Stomach (tissue), 19 donors: ENCODE measurements at places on chromosomes 4 and X. TPM values are rescaled to one million over a fixed set of nuclear protein-coding genes. Genes with fewer than 3 reads are reported as not detected.

DNA sequence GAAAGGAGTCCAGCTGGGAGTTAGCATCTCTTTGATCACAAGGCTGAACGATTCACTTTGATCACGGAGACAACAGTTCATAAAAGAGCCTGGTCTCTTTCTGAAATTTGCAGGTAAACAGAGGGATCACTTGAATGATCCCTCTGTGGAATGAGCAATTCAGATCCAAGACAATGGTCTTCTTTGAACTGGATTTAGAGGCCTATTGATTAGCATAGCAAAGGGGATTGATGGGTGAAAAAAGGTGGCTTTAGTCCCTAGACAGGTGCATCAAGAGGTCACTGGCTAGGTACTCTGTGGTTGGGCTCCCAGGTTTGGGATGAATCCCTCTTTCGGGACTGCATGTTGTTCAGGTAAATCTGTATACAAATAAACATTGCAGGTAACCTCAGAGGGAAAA lies 223.8 kb upstream of the TAPT1 start:
- H3K4me3 ChIP-seq = no peak overlapping the region
- no peak for DNase-seq
- H3K4me1 ChIP-seq = no peaks in the 10 kb centered on the region
- H3K27ac ChIP-seq = no peak overlapping the region

P2RY10 gene
- total RNA-seq = not detected

DNA sequence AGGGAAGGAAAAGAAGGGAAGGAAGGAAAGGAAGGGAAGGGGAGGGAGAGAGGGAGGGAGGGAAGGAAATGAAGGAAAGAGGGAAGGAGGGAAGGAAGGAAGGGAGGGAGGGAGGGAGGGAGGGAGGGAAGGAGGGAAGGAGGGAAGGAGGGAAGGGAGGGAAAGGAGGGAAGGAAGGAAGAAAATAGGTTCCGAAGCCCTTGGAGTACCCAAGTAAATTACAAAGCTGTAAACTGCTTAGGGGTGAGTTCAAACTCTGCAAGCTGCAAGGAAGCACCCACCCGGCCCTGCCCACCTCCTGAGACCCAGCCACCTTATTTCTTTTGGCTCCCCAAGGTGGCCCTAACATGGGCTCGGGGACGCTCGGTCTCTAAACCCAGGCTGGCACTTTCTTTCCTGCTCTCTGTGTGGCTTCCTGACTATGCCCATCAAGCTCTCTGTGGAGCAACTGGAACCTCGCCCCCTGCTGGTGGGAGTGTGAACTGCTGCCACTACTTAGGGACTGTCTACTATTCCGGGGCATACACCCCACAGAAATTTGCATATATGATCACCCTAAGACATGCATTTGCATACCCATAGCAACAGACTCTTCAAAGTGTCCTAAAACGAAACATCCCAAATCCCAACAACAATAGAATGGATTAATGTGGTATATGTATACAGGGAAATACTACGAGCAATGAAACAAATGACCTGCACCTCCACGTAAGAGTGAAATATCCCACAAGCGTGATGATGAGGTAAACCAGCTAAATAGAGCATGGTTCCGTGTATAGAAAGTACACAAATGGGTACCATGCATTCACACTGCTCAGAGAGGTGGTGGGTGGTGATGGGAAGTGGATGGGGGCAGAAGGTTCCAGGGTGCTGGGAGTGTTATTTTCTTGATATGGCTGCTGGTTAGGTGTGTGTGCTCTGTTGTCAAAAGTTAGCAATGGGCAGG lies 151.7 kb upstream of the TBL1X start:
- H3K27ac ChIP-seq = no peak overlapping the region
- peak; percentile 32 for DNase-seq
- H3K4me3 ChIP-seq = no peak overlapping the region
- no peaks in the 10 kb centered on the region for H3K4me1 ChIP-seq
- no peaks in the 10 kb centered on the region for H3K36me3 ChIP-seq

FMR1NB gene
- not detected for total RNA-seq

DNA sequence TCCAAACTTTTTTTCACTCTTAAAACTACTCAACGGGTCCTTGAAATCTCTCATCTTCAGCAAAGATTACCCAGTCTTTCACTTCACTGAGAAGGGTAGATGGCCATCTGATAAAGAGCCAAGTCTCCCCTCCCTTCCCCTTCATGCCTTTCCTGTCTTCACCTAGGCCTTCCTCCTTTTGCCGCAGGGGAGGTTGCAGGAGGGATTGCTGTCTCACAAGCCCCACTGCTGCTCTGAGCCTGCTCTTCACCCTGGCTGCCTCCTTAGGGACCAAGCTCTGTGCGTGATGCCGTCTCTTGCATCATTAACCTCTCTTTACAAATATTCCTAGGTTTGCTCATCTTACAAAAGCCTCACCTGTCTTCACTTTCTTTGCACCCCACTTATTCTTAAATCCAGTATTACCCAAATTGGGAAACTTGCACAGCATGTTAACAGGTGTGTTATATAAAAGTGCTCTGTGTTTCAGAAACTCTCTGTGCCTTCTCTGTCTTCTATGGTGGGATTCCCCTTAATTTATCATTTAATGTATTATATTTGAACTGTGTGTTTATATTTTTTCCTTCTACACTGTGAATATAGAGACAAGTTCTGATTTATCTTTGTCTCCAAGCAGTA lies 3.8 kb downstream of the ZFX start:
- peak overlapping the region; percentile 6 for H3K4me3 ChIP-seq
- no peak for DNase-seq
- H3K36me3 ChIP-seq = peaks cover 3% of the 10 kb centered on the region
- peak overlapping the region; percentile 12 for H3K27ac ChIP-seq
- H3K27me3 ChIP-seq = no peaks in the 10 kb centered on the region

DNA sequence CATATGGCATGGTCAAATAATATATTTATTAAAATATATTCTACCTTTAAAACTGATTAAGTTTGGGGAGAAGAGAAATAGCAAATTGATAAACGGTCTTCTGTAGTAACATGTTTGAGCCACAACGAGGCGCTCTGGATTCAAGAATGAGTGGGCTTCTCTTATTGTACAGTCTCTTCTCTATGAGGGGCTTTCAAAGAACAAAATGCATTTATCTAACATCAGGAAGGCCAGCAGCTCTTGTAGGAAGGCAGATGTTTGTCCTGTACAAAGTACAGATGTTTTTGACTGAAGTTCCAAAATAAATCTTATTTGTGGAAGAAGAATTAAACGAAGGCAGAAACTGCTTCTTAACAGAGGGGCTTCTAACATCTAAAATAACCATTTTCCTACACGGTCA lies 153.6 kb downstream of the RASL11B start:
- no peaks in the 10 kb centered on the region for H3K27me3 ChIP-seq
- no peak for DNase-seq
- H3K4me1 ChIP-seq = peaks cover 12% of the 10 kb centered on the region
- H3K4me3 ChIP-seq = no peak overlapping the region
- H3K36me3 ChIP-seq = no peaks in the 10 kb centered on the region

UGT2A1 gene
- not detected for total RNA-seq

MGAT4D gene
- total RNA-seq = not detected

- H3K4me3 ChIP-seq = no peak overlapping the region
- H3K4me1 ChIP-seq = no peaks in the 10 kb centered on the region
- no peak overlapping the region for H3K27ac ChIP-seq
- no peaks in the 10 kb centered on the region for H3K36me3 ChIP-seq
- no peaks in the 10 kb centered on the region for H3K27me3 ChIP-seq
These were observed 57.4 kb downstream of the VEGFC start for GRCh38 chr4:176735300-176735699.
